ENCODE measurements at places on chromosomes 5 and 9. TPM values are rescaled to one million over a fixed set of nuclear protein-coding genes. Genes with fewer than 3 reads are reported as not detected.

- H3K27ac ChIP-seq: no peak overlapping the region
- H3K27me3 ChIP-seq: no peaks in the 10 kb centered on the region
- no peak for DNase-seq
- H3K4me3 ChIP-seq: no peak overlapping the region
Measured at GRCh38 chr5:124962735-124963134, 216.3 kb upstream of the ZNF608 start.

DNA sequence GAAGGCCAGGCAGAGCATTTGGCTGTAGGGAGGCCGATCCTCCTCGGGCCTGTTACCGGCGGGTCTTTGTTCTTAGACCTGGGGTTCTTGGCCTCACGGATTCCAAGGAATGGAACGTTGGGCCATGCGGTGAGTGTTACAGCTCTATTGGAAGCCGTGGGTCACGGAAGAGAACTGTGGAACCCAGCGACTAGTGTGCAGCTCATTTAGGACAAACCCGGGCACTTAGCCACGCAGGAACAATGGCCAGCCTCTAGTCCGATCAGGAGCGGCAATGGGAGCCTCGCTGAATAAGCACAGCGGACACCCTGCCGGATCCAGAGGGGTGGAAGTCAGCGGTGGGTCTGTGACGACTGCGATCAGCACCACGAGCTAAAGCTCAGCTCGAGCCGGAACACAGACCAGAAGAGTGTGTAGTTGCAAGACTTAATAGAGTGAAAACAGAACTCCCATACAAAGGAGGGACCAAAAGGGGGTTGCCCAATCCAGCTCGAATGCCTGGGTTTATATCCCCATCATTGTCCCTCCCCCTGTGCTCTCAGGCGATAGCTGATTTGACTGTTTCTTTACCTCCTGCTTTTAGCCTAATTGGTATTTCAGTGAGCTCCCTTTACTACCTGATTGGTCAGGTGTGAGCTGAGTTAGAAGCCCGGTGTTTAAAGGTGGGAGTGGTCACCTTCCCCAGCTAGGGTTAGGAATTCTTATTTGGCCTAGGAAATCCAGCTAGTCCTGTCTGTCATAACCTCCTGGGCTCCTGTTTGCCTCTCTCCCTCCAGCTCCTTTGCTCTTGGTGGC lies 53.7 kb upstream of the RPL26L1 start:
- H3K4me3 ChIP-seq: no peak overlapping the region
- no peaks in the 10 kb centered on the region for H3K36me3 ChIP-seq
- H3K4me1 ChIP-seq: no peaks in the 10 kb centered on the region
- H3K27ac ChIP-seq: peak overlapping the region; percentile 98
- H3K27me3 ChIP-seq: no peaks in the 10 kb centered on the region

- H3K27me3 ChIP-seq: peaks cover 18% of the 10 kb centered on the region
- H3K4me1 ChIP-seq: peaks cover 14% of the 10 kb centered on the region
- no peaks in the 10 kb centered on the region for H3K36me3 ChIP-seq
Measured at GRCh38 chr9:34592895-34593601, 3.5 kb upstream of the CNTFR start.

GRCh38 chr5:149485655-149486615 lies 65.3 kb downstream of the CSNK1A1 start:
- H3K4me1 ChIP-seq: peaks cover 10% of the 10 kb centered on the region
- DNase-seq: peak; percentile 90
- no peak overlapping the region for H3K4me3 ChIP-seq
- H3K36me3 ChIP-seq: no peaks in the 10 kb centered on the region
- H3K27ac ChIP-seq: peak overlapping the region; percentile 71

- H3K27ac ChIP-seq: peak overlapping the region; percentile 98
- H3K36me3 ChIP-seq: no peaks in the 10 kb centered on the region
- no peak for DNase-seq
- no peaks in the 10 kb centered on the region for H3K27me3 ChIP-seq
- H3K4me1 ChIP-seq: peaks cover 14% of the 10 kb centered on the region
Measured at GRCh38 chr9:133274236-133275104, 531 bp downstream of the ABO start.

DNA sequence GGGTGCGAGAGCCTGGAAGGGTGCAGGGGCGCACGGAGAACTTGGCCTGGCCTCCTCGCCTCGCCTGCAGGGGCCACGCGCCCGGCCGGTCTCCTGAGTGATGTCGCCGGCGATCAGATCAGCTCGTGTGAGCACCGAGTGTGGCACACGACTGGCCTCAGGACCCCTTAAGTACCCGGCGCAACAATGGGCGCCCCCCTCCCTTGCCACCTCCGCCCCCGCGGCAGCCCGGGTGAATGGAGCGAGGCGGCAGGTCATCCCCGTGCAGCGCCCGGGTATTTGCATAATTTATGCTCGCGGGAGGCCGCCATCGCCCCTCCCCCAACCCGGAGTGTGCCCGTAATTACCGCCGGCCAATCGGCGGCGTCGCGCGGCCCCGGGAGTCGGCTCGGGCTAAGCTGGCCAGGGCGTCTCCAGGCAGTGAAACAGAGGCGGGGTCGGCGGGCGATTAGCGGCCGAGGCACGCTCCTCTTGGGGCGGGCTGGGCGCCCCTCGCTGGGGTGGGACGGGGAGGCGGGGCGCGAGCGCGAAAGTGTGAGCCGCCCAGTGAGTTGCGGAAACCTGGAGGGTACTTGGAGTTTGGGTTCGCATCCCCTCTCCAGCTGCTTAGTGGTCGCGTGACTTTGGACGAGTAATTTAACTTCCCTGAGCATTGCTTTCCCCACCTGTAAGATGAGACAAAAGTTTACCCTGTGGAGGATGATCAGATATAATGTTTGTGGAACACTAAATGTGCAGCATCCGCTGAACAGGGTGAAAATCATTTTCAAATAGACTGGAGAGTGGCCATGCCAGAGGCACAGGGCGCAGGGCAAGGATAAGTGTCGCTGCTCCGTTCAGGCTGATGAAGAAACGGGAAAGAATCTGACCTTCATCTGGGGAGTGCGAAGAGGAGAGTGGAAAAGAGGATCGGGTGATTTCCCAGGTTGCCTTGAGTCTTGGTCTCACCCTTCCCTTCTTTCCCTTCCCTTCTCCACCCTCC lies at the start of gene NEUROG1:
Gene NEUROG1 (minus strand): TSS at position 145 of the 982 bp plus-strand sequence. CDS start 274 bp downstream, outside the sequence.
- no peaks in the 10 kb centered on the region for H3K36me3 ChIP-seq
- H3K4me1 ChIP-seq: no peaks in the 10 kb centered on the region
- H3K27me3 ChIP-seq: peaks cover 43% of the 10 kb centered on the region
- no peak for DNase-seq

DNA sequence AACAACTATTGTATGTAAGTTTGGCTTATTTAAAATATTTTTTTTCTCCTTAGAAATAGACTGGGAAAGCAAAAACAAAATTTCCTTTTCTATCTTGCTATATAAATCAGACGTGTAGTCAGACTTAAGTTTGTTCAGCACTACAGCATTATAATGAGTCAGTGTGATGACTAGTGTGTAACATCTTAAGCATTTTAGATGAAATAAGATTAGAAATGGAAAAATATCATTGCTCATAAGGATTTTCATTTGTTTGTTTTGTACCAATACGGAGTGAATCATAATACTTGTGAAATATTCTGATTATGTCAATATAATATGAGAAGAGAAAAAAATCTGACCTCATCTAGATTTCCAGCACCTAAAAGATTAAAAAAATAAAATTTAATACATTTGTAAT lies 64.7 kb upstream of the RICTOR start:
- H3K36me3 ChIP-seq: no peaks in the 10 kb centered on the region
- H3K4me1 ChIP-seq: no peaks in the 10 kb centered on the region
- no peak overlapping the region for H3K4me3 ChIP-seq
- no peak for DNase-seq

- no peak overlapping the region for H3K27ac ChIP-seq
- DNase-seq: no peak
- H3K4me1 ChIP-seq: no peaks in the 10 kb centered on the region
- H3K36me3 ChIP-seq: no peaks in the 10 kb centered on the region
- no peaks in the 10 kb centered on the region for H3K27me3 ChIP-seq
Measured at GRCh38 chr5:62689599-62690368, 111.2 kb downstream of the LRRC70 start.

- no peaks in the 10 kb centered on the region for H3K4me1 ChIP-seq
- H3K36me3 ChIP-seq: no peaks in the 10 kb centered on the region
- no peak for DNase-seq
- H3K27ac ChIP-seq: no peak overlapping the region
- H3K4me3 ChIP-seq: no peak overlapping the region
Measured at GRCh38 chr5:104512063-104512825, 949.7 kb upstream of the NUDT12 start.

DNA sequence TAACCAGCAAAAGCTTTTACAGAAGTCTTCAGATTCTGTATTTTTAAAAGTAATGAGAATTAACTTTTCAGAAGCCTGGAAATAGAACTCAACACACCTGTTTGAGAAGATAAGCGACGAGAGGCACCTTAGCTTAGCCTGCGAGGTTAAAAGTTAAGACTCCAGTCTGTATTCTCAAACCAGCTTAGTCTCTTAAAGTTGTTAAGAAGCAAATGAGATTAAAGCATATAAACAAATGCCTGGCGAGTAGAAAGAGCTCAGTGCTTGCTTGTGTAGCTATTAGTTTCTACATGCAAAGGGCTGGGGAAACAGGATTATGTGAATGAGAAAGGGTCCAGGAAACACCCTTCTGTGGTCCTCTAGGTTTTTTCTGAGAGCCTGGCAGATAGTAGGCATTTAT lies 51.7 kb downstream of the MTAP start:
- H3K27me3 ChIP-seq: no peaks in the 10 kb centered on the region
- H3K27ac ChIP-seq: peak overlapping the region; percentile 62
- no peaks in the 10 kb centered on the region for H3K4me1 ChIP-seq
- H3K4me3 ChIP-seq: no peak overlapping the region

REEP2 gene
- total RNA-seq: 1.9 TPM

DNA sequence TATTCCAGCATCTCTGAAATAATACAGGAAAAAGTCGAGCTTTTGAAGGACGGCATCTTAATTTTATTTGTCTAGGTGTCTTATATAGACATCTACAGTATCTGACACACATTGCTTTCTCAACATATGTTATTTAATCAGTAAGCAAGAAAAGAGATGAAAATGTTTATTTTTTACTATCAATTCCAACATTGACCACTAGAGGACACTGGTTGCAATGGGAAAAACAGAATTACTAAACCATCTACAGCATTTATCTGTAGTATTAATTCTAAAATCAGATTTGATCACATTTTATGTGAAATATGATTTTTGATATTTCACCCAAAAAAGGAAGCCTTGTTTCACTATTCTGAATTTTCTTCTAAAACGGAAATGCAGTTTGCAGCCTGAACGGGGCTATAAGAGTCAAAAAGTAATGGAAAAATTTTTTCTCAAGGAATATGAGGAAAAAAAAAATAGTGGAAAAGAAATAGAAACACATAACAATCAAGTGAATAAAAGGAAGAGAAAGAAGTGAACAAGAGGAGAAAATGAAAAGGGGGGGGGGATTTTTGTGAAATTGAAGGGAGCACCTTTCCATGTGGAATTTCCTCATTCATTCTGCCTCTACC lies 98.6 kb downstream of the OSTF1 start:
- no peak for DNase-seq
- no peak overlapping the region for H3K4me3 ChIP-seq
- H3K27ac ChIP-seq: no peak overlapping the region

DNA sequence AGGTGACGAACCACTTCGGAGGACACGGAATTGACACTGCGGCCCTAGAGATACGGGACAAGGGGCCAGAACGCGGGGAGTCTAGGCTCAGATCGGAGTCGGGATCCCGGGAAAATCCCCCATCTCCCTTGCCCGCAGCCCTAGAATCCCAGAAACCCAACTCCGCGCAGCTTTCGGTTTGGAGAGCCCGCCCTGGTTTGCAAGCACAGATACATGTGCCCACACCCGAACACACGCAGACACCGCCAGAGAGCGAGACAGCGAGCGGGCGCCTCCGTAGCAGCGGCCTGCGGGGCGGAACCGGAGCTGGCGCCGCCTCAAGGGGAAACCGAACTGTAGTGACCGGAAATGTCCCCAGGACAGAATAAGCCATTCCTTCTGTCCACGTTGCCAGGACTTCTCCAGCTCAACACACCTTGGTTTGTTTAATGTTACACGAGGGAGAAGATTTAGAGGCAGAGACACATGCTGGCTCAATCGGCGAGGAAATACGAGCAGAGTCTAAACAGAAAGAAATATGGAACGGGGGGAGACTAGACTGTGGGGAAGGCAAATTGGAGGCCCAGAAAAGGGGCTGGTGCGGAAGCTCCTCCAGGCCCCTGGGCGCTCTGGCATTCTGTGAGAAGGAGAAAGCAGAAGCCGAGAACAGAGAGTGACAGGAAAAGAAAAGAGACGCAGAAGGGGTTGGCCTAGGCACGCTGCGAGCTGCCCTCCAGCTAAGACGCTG lies 2.9 kb upstream of the PAX5 start:
- no peaks in the 10 kb centered on the region for H3K4me1 ChIP-seq
- no peaks in the 10 kb centered on the region for H3K36me3 ChIP-seq
- H3K27ac ChIP-seq: no peak overlapping the region
- peak; percentile 65 for DNase-seq

ECM2 gene
- total RNA-seq: 10.7 TPM

DNA sequence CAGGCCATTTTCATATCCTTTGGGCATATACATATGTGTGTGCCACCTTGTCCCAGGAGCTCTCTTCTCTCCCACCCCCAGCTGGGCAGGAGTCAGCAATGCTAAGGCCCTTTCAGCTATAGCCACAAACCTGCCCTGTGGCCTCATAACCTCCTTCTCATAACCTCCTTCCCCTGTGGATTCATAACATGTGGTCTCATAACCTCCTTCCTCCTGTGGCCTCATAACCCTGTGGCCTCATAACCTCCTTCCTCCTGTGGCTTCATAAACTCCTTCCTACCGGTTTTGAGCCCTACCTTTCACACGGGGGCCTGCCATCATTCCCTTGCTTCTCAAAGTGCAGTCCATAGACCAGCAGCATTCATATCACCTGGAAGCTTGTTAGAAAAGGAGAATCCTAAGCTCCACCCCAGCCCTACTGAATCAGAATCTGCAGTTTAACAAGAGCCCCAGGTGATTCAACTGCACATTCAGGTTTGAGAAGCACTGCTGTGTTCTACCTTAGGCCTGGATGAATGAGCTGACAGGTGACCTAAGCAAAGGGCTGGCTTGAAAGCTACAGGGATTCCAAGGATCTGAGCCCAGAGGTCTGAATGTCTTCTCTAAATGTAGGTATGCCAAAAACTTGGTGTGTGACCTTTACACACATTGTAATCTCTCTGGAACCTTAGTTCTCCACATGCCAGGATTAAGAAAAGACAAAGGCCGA lies 41.9 kb upstream of the PLPP6 start:
- H3K36me3 ChIP-seq: no peaks in the 10 kb centered on the region
- DNase-seq: no peak
- H3K27me3 ChIP-seq: no peaks in the 10 kb centered on the region
- H3K4me3 ChIP-seq: no peak overlapping the region
- H3K27ac ChIP-seq: no peak overlapping the region

DNA sequence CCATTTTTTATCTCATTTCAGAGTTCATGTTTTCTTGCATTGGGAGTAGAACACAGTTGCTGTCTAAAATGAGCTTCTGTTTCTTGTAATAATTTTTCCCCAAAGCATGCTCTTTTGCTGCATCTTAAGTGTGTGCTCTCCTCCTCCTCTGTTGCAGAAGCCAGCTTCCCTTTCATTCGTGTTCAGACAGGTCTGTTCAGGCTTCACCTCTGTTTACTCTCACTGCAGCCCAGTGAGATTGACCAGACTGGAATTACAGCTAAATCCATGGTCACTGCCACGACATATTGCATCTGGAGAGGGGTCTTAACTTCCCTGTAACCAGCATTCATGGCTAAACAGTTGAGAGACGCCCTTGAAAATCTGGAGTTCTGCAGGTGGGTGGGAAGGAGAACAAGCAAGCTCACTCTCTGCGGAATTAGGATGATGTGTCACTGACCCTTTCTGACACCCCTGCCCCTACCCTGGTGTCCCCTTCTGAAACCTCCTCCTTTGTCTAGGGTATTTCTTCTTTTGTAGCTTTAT lies 223.2 kb downstream of the FSTL4 start:
- H3K4me3 ChIP-seq: no peak overlapping the region
- H3K27me3 ChIP-seq: no peaks in the 10 kb centered on the region
- DNase-seq: no peak
- H3K27ac ChIP-seq: no peak overlapping the region

GMCL2 gene
- not detected for total RNA-seq

Data from Peyer's patch (tissue), 4 donors.